ENCODE measurements at places on chromosomes 13 and 19.

DNA sequence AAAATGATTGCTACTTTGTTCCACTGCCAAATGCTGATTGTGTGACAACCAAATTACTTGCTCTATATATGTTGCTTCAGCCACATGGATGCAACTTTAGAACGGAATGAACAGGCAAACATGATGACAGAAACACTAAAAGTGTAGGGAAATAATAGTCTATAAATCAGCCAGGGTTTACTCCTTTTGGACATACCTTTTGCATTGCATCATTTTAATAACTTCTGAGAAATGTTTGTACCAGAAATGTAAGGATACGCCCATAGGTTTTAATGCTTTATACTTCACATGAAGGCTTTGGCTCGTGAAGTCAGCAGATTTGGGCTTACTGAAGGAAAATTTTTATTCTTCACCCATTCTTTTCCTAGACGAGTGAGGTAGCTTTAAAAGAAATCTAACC is 141.0 kb downstream of the POSTN start:
- no peak for DNase-seq

GRCh38 chr13:38735665-38736440 is 49.0 kb downstream of the FREM2 start:
- DNase-seq, result no peak

GRCh38 chr13:73275163-73275562 is 216.4 kb downstream of the KLF5 start:
- no peak for DNase-seq

- no peak for DNase-seq
Observed at GRCh38 chr13:33347861-33348260, 62.3 kb upstream of the STARD13 start.

DNA sequence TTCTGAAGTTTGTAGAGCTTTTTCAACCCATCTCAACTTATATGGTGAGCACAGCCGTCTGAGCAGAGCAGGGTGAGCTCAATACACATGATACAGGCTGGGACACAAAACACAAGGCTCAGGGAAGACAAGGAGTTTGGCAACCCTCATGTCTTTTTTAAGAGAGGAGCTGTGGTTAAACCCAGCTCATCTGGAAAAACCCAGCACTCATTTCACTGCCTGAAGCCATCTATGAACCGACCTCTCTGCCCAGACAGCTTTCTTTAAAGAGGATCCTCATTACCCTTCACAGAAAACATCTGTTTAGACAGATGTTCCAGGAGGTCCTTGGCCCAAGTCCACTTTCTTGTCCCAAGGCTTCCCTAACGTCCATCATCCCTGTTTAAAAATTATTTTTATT is 170.0 kb upstream of the TSHZ3 start:
- no peak for DNase-seq

DNA sequence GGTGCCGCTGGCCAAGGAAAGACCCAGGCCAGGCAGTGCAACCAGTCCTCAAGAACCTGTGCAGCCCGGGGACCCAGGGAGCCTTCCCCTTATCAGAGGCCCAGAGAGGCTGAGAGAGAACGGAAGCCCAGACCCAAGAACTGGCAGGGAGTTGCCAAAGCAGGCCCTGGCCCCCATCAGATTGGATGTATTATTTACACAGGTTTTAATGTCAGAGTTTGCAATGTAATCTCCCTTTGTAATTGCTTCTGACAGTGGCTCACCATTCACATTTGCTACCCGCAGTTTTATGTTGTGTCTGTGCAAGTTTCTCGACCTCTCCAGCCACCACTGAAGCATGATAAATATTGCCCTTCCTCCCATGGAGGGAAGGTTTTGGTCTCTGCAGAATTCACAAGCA is 660.9 kb downstream of the LIG4 start:
- peak; percentile 61 for DNase-seq

DNA sequence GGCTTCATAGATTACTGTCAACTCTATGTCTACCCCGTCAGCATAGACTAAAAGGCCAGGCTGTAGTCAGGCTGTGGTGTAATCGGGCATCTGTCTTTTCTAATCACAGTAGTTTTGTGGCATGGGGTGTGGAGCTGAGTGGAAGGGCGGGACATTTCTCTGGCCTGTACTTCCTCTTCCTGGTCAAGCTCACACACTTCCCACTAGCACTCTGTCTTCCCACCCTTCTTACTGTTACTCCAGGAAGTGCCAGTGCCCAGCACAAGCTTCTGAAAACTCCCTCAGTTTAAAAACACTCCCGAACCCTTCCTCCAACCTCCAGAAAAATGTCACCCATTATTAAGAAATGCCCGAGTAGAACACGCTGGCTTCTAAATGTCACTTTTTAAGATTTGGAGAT is 229.8 kb downstream of the KLF5 start:
- DNase-seq, result no peak

DNA sequence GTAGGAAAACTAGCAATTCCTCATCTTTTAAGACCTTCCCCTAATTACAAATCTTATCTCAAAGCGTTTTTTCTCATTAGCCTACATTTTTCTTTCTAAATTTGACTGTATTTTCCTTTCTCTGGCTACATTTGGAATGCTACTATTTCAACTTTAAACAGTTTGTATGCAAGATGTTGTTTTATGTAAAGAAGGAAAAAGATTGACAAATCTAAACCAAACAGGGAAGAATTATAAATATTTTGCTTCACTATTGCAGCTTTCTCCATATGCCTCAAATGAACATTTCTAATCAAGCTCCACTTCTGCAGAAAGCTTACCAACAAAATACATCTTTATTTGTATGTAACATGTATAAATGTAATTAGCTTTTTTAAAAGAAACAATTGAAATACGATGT is 156.2 kb downstream of the MZT1 start:
- DNase-seq, result no peak

- peak; percentile 23 for DNase-seq
Observed at GRCh38 chr13:51928231-51928630, 66.5 kb downstream of the CCDC70 start.

- DNase-seq, result no peak
Observed at GRCh38 chr13:78593652-78594455, 9.5 kb downstream of the POU4F1 start.

DNA sequence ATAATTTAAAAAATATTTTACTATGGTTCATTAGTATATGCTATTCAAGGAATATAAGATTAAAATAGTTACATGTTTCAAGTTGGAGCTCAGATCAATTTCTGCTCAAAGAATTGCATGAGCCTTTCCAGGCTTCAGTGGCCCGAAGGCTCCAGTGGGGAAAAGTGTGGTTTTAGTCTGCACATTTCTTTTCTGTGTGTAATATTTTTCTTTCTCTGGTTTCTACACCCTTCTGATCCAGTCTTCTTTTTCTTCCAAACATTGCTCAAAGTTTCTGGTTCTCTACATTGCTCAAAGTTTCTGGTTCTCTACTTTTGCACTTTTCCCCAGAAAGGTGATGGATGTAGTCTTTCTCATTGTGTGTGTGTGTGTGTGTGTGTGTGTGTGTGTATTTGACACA is 64.7 kb upstream of the OXGR1 start:
- no peak for DNase-seq

DNA sequence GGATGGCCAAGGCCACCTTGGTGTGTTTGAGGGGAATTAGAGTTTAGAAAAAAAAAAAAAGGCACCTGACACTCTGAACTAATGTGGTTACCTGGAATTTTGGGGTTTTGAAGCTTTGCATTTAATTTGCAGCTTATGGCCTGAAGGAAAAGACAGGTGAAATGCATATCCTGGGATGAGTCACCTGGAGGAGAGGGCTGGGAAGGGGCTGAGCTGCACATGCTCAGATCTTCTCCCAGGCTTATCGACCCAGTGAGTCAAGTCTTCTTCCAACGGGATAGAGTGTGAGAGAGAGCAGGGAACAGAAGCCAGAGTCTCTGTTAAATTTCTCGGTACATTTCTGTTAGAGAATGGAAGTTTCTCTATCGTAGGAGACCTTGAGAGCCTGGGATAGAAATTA is 29.7 kb upstream of the ALOX5AP start:
- no peak for DNase-seq

DNA sequence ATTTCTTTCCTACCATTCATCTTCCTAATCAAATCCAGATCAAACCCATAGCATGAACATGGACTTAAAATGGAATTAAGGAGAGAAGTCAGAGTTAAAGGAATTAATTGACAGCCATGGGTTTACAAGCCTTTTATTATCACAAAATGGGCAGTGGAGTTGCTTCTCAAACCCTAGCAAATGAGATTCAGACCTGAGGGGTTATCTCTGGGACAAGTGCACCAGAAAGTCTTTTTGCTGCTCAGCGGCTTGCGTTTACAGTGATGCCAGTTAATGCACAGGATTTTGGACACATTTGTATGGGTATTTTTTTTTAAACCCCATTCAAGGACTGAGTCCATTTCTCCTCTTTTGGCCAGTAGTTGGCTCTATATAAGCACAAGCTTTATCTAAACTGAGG is 503.0 kb downstream of the EFNB2 start:
- DNase-seq, result no peak

GRCh38 chr19:18152817-18153555 is at the start of gene PIK3R2:
PIK3R2 (plus strand) TSS chr19:18153163; CDS start chr19:18155880, 2,717 bp downstream.
- DNase-seq, result peak; percentile 99

GRCh38 chr19:35303357-35303915 is 11.5 kb downstream of the MAG start:
- no peak for DNase-seq

GRCh38 chr13:106028911-106029310 is 506.6 kb downstream of the EFNB2 start:
- DNase-seq, result no peak

GRCh38 chr13:24203273-24203672 is 42.8 kb downstream of the SPATA13 start:
- no peak for DNase-seq

GRCh38 chr19:38929929-38930775 is at the start of gene SARS2:
SARS2 (minus strand) TSS chr19:38930763; CDS start chr19:38930736, 27 bp downstream.
- peak; percentile 92 for DNase-seq

- DNase-seq, result no peak
Observed at GRCh38 chr19:46634656-46635218, 1.3 kb downstream of the GNG8 start.

GRCh38 chr19:11554160-11554559 is 4.9 kb downstream of the ELOF1 start:
- no peak for DNase-seq
